Stimulated activated CD8-positive, alpha-beta memory T cell treated with anti-CD3 and anti-CD28 coated beads, Interleukin-7, amount 100 ng/mL, for 1 hour (primary cell): ENCODE measurements at places on chromosomes 2 and 18.

GRCh38 chr18:62938006-62938405, 222.7 kb downstream of the PHLPP1 start:
- DNase-seq, result no peak

DNA sequence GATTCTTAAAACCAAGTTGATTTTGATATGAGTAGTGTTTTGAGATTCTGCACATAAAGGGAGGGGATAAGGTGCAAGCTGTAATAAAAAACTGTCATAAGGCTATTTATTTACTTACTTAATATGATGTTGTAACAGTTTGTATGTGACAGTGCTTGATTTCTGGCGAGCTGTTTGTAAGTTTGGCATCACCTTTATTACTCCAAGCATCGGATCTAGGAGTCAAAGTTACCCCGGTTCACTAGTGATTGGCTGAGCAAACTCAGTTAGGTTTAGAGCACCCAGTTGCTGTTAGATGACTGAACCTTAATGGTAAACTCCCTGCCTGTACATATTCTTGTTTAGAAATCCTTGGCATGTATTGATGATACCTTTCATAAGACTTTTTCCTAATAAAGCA, 16.1 kb downstream of the ZCCHC2 start:
- DNase-seq, result no peak

DNA sequence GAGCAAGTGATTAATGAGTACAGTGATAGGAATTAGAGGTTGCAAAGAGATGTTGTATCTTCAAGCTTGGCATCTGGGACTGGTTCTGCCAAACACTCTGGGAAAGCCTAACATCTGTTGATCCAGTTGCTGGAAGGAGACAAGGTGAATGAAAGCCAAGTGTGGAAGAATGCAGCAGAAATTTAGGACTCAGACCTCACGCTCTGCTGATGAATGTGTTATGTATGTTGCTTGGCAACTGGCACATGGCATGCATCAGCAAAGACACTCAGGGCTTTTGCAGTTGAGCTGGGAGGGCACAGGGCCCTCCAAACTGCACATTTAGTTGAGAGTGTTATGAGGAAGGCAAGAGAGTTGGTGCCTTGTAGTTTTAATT, 105.5 kb downstream of the COLEC12 start:
- no peak for DNase-seq

DNA sequence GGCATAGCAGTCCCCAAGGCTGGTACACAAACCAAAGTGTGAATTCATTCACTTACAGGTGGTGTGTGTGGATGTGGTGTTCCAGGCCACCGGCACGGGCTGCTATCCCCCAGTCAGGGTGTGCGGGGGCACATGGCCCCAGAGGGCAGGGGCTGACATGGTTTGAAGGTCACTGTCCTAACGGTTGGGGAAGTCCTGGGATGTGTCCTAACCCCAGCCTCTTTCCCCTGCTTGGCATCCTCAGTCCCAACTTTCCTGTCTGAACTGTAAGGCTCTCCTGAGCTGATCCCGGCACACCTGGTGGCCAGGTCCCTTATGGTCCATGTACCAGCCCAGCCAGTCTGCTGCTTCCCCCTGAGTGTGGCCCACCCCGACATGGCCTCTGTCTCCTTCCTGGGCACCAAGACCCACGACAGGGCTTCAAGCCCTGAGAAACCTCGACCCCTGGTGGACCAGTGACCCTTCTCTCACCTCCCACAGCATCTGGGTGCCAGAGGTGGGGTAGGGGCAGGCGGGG, 2.4 kb upstream of the TMEM185B start:
- DNase-seq, result no peak

DNA sequence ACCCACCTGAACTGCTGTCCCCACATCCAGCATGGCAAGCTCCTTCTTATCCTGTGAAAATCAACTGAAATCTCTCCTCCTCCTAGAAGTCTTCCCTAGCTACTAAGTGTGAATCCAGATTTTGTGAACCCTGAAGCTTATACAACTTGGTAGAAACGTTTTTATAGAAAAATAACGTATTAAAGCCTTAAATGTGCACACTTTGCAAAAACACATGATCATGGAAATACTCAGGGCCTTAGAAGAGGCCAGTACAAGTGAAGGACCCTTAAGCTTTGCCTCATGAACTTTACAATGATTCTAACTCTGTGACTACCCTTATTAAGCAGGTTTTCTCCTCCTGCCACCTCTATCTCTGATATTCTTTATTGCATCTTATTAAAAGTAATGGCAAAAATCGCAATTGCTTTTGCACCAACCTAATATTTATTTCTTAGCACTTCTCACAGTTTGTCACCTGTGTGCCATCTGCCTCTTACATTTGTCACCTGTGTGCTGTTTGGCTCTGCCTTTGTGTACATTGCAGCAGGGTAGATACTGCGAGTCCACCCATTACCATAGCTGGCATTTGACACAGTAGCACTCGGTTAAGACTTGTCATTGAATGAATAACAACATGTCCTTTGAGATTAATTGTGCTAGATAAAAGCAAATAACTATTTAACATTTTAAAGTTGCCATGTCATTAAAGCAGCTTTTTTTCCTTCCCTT, 42.2 kb downstream of the FRZB start:
- DNase-seq, result no peak
